ENCODE measurements at places on chromosomes 1 and 21. TPM values are rescaled to one million over a fixed set of nuclear protein-coding genes. Genes with fewer than 3 reads are reported as not detected.

- DNase-seq = no peak
These were observed 690.9 kb downstream of the BRINP3 start for GRCh38 chr1:189786761-189787160.

The HSD11B1 gene
- not detected for total RNA-seq

The HCRTR1 gene
- total RNA-seq = not detected

DNA sequence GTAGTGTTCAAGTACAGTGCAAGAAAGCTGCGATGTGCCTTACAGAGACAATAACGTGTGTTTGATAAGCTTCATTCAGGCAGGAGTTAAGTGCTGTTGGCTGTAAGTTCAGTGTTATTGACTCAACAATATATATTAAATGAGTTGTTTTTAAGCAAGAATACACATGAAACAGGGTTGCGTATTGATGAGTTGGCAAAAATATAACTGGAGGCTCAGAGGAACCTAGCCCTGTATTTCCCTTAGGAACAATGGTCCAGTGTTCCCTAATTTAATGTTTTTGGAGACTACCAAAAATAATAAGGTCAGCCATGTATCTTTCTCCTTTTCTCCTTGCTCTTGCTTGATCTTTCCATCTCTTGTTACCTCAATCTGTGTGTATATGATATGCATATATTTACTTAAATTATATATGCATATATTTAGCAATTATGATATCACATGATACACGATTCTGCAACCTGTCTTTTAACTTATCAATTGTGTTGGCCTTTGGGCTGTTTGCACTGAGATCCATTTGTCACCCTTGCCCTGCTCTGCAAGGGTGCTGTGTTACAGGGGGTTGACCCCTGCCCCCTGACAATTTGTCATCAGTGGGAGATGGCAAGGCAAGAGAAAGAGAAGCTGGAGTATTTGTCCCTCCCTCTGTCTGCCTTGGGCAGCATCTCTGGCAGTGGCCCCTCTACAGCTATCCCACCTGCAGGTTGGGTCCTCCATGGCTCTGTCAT, 109.7 kb downstream of the FGGY start:
- DNase-seq = no peak

DNA sequence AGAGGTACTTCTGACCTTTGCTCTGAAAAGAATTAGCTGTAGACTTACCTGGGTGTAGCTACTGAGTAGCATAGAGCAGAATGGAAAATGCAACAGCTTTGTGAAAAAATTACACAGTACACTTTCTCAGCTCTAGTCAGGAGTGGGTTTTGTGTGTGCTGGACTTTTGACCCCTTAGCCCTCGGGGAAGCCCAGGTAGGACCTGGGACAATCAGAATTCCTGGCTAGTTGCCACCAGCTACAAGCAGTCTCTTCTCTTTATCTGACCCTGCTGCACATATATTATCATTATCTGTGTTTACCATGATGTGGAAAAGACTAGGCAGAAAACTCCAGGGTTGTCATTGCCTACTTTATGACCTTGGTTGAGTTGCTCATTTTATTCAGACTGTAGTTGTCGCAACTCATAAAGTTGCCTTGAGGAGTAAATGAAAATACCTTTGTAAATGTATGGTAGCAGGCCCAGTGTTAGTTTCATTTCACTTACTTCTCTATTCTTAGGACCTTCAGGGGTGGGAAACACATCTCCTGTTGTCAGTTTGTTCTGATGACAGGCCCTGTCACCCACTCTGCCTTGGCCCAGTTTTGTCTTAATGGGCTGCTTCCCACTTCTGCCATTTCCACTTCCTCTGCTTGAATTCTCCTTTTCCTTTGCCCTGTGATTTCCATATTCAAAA, 5.4 kb downstream of the NEK7 start:
- DNase-seq = no peak
